HuH-7 (cell line): ENCODE measurements at places on chromosomes 6 and 20.

DNA sequence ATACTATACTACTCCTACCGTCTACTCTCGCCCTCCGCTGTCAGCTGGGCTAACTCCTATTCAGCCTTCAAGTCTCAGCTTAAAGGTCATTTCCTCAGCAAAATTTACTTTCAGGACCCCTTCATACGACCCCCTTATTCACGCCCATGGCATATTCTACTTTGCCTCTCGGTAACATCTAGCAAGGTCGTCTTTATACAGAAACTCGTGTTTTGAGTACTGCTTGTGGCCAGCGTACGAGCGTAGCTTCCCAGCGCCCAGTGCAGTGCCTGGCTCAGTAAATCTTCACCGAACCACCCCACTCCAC is 546 bp downstream of the CRNKL1 start:
- no peak for DNase-seq

DNA sequence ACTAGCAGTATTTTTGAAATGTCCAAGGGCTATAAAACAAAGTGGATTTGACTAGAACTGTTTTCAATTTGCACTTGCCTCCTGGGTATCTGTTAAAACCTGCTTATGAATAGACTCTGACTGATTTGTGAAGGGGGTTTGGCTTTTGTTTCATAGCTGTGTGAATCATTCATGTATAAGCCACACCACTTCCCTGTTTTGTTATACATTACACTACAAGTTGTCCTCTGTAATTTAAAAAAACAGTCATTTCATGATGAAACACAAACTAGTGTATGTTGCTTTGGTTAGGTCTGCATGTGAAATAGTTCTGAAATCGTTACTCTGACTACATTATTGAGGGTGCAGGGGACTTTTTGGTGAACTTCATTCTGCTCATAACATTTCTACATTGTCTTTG is 121.7 kb downstream of the NKAIN2 start:
- no peak for DNase-seq

- DNase-seq: no peak
These were observed 60.4 kb upstream of the CCN2 start for GRCh38 chr6:132011582-132011981.

DNA sequence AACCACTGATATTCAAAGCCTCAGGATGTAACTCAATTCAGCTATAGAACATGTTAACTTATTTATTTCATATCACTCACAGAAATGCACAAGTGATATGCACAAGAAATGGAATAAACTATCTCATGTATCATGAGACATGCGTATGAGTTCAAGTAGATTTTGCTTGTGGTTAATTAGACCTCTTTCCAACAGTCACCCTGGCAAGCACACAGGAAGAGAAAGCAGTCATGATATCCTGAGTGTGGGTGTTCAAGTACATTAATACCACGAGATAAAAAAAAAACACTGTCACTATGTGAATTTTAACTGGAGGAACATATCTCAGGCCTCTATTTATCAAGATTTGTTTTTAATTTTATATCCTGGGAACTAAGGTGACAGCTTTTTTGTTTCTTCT is 64.2 kb downstream of the LAMP5 start:
- DNase-seq: no peak

DNA sequence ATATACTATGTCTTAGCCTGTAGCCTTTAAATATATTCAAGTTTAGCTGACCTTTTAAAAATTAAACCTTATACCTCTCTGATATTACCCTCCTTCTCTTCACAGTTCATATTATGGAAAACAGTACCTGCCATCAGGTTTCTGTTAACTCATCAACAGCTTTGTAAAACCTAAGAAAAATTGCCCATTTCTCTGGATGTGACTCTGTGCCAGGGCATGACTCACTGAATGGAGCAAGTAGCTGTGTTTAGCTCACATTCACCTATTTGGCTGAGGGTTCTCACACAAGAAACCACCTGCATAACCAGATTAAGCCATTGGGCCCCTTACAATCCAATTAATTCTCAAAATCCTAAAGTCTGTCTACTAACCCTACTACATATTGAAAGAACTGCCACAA is 678.8 kb upstream of the MARCKS start:
- DNase-seq: no peak

DNA sequence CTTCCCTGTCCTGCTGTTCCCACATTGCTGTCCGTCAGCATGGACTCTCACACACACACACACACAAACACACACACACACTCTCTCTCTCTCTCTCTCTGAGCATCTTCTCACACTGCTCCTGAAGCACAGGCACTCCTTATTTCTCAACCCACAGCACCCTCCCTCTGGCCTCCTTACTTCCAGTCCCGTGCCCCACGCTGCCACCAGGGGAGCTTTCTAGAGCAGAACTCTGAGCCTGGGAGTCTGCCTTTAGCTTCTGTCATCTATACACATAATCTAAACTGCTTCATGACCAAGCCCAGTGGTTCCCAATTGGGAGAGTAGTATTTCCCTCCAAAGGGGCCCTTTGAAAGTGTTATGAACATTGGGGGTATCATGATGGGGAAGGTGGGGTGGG is 29.1 kb downstream of the HECA start:
- peak; percentile 29 for DNase-seq

DNA sequence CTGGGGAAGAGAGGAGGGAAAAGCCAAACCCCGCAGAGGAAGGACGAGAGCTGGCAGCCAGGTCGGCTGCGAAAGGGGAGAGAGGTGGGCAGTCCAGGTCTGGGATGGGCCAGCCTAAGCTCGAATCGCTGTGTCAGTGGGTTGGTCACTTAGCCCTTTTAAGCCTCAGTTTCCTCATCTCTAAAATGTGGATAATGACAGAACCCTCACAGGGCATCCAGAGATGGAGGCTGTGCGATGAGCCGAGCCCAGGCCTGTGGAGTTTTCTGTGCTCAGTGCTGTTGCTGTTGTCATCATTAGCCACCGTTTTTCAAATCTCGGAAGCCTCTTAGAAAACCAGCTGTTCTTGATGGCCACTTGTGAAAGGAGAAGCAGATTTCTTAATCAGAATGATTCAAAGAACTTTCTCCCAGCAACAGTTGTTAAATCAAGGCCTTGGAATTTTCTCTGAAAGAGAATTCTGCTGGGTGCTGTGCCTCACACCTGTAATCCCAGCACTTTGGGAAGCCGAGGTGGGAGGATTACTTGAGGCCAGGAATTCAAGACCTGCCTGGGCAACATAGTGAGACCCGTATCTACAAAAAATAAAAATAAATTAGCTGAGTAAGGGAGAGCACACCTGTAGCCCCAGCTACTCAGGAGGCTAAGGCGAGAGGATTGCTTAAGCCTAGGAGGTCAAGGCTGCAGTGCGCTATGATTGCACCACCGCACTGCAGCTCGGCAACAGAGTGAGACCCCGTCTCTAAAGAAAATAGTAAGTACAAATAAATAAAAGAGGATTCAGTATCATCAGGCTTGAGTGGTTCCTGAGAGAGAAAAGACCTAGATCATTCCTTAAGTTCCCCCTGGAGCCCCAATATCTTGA is 46.3 kb upstream of the ENTPD6 start:
- DNase-seq: no peak
